Colonic mucosa (tissue), 4 donors: ENCODE measurements at places on chromosomes 4 and X. TPM values are rescaled to one million over a fixed set of nuclear protein-coding genes. Genes with fewer than 3 reads are reported as not detected.

GRCh38 chr4:123522646-123523045, 126.1 kb downstream of the SPRY1 start:
- DNase-seq, result no peak

The JCHAIN gene
- total RNA-seq, result 392 TPM

DNA sequence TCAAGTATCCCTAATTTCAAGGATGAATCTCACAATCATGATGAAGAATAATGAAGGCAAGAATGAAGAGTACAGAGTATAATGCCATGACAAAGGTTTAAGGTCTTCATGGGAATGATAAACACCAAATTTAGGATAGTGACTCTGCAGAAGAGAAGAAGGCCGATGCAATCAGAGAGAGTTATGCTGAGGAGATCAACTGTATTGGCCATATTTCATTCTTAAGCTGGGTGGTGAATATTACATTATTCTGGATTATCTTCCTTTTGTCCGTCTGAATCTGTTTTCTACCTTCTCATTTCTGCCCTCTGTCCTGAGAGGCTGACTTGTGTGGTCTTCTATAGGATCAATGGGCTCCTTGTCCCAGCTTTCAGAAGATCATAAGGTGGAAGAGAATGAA, 7.8 kb upstream of the METAP1 start:
- no peak for DNase-seq

- no peak for DNase-seq
These were observed 183.2 kb upstream of the WDFY3 start for GRCh38 chr4:85149676-85150075.

GRCh38 chr4:76035799-76036380, at the start of gene CXCL11:
Gene CXCL11 (minus strand): TSS chr4:76036070. CDS start chr4:76035987, 83 bp downstream.
- DNase-seq, result no peak

The NUDT11 gene
- total RNA-seq, result not detected

- no peak for DNase-seq
These were observed 14.5 kb downstream of the WDFY3 start for GRCh38 chr4:84952004-84952403.
